ENCODE measurements at places on chromosomes 12 and 14. TPM values are rescaled to one million over a fixed set of nuclear protein-coding genes. Genes with fewer than 3 reads are reported as not detected.

GRCh38 chr12:67782573-67782972 is 134.0 kb downstream of the DYRK2 start:
- H3K4me1 ChIP-seq = no peaks in the 10 kb centered on the region
- H3K36me3 ChIP-seq = no peaks in the 10 kb centered on the region
- H3K27me3 ChIP-seq = no peaks in the 10 kb centered on the region
- H3K27ac ChIP-seq = no peak overlapping the region

GRCh38 chr14:105905456-105905855 is 379.1 kb downstream of the TMEM121 start:
- no peak for DNase-seq
- peaks cover 4% of the 10 kb centered on the region for H3K27me3 ChIP-seq
- no peaks in the 10 kb centered on the region for H3K36me3 ChIP-seq
- no peak overlapping the region for H3K27ac ChIP-seq
- H3K4me3 ChIP-seq = no peak overlapping the region

GRCh38 chr14:30271811-30272323 is 287.1 kb upstream of the G2E3 start:
- no peaks in the 10 kb centered on the region for H3K27me3 ChIP-seq
- H3K27ac ChIP-seq = peak overlapping the region; percentile 56
- DNase-seq = no peak

- H3K4me3 ChIP-seq = no peak overlapping the region
- H3K27ac ChIP-seq = no peak overlapping the region
- peaks cover 16% of the 10 kb centered on the region for H3K27me3 ChIP-seq
- no peak for DNase-seq
Observed at GRCh38 chr14:104518659-104519350, 60.8 kb upstream of the C14orf180 start.

DNA sequence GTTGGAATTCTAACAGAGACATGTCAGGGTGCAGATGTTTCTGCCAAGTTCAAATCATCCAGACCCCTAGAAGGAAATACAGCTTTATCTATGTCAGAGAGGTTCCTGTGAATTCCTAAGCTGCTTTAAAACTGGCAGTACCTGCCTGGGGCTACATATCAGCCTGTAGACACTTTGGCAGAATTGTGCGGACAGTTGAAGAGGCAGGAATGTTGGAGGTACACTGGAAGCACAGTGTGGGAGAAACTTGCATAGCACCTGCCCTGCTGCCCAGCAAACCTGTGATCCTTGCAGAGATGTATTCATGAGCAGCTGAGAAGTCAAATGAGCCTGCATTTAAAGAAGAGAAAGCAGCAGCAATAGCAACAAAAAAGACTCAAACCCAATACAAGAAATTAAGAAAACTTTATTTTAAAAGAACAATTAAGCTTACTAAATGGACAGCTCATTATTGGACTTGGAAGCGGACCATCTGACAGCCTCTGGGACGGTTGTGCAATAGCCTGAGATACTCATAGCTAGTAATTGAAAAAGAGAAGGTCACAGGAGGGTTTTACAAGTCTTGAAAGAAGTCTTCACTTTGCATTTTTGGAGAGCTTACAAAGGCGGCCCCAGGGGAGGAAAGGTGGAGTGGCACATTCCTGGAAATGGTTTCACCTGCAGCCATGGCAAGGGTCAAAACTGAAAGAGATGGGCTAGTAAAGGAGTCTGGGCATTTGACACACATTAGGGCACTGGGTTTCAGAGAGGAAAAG is 280.9 kb upstream of the FLRT2 start:
- no peak overlapping the region for H3K27ac ChIP-seq
- no peak for DNase-seq
- H3K4me3 ChIP-seq = no peak overlapping the region
- no peaks in the 10 kb centered on the region for H3K27me3 ChIP-seq
- H3K4me1 ChIP-seq = no peaks in the 10 kb centered on the region

GRCh38 chr12:102765736-102766135 is 151.3 kb downstream of the PAH start:
- no peak overlapping the region for H3K4me3 ChIP-seq
- no peak for DNase-seq
- H3K36me3 ChIP-seq = no peaks in the 10 kb centered on the region
- H3K4me1 ChIP-seq = no peaks in the 10 kb centered on the region
- no peak overlapping the region for H3K27ac ChIP-seq
- H3K27me3 ChIP-seq = no peaks in the 10 kb centered on the region

KRT78 gene
- 481 TPM for total RNA-seq

TROAP gene
- total RNA-seq = 10.2 TPM

Measured in esophagus squamous epithelium (tissue), 5 donors.